Retinal pigment epithelial cell (primary cell): ENCODE measurements at places on chromosomes 6 and 20.

DNA sequence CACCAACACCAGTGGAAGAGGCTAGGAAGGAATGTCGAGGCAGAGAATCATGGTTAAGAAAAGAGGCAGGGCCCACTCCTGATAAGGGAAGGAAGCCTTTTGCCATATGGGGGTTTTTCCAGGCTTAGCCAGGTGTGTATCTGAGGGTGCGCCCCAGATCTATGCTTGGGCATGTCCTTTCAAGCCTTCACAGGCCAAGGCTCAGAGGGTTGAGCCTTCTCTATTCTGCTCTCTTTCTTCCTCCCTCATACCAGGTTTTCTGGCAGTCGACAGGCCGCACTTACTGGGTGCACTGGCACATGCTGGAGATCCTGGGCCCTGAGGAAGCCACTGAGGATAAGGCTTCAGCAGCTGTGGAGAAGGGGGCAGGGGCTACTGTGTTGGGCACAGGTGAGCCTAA, 4.7 kb downstream of the CUL9 start:
- no peak for DNase-seq

- DNase-seq: no peak
Measured at GRCh38 chr6:147789430-147789947, 281.0 kb downstream of the SAMD5 start.

DNA sequence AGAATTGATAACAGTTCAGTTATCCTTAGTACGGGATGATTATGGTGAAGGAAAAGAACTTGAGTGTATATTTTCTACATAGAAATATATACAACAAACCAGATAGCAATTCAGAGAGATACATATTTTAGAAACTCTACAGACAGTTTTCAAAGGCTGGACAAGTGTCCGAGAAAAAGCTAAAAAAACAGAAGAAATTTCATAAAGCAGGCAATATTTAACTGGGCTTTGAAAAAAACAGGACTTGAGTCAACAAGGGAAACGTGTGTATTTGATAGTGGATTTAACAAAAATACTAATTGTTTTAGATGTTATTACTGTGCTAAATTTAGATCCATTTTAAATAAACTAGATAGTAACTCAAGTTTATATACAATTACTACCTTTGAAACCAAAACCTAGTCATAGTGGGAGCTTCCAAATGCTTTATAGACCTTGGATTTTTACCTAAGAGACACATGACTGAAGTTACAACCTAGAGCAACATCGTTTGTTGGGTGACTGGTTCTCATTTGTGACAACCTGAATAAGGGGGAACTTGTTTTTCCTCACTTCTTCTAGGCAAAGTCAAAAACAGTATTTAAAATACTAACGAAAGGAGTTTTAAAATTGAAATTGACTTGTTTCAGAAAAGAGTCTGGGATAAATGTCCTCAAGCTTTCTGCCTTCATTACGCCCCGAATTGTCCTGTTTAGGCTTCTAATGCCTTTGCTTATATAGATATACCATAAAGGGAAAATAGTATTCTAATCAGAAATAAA, 116.7 kb upstream of the PRSS16 start:
- no peak for DNase-seq

DNA sequence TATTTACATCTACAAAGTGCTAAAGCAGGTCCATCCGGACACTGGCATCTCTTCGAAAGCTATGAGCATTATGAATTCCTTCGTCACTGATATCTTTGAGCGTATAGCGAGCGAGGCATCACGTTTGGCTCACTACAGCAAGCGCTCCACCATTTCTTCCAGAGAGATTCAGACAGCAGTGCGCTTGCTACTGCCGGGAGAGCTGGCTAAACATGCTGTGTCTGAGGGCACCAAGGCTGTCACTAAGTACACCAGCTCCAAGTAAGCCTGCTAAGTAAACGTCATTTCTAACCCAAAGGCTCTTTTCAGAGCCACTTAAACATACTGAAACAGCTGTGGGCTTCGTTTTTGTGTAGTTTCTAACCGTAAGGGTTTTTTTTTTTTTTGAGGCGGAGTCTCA, 27.5 kb upstream of the SLC17A4 start:
- no peak for DNase-seq

- DNase-seq: no peak
Measured at GRCh38 chr6:26218824-26219223, 131.6 kb downstream of the HFE start.

DNA sequence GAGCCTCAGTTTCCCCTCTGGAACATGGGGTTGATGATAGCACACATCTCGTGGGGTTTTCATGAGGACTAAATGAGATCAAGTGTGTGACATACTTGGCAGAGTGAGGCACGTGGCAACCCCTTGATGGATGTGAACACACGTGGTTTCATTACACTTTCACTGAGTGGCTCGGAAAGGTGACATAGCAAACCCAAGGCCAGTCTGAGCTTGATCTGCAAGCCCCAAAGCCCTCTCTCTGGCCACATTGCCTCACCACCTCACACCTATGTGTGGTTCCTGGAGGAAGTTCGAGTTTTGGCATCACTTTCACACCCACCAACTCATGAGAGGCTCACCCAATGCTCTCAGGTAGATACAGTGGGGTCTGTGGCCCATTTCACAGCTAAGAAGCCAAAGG, 60.0 kb downstream of the CPNE5 start:
- DNase-seq: no peak

DNA sequence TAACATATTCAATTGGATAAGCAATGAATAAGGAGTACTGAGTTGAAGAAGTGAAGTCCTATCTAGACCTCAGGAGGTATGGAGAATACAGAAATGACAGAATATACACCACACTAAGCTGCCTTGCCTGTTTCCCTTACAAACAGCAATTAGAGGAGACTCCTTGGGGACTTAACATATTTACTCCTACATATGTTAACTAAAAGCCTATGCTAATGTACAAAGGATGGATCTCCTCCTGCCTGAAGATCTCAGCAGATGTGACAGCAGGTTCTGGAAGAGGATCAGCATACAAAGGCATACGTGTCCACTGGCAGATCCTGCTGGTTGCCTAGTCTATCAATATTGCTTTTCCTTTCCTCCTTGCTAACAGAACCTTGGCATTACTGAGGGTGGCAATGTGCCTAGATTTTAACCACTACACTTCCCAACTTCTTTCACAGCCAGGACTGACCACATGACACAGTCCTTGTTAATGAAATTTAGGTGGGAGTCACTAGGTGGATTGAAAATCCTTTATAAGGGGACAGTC, 29.6 kb downstream of the PRKN start:
- no peak for DNase-seq
